Activated T-helper 1 cell treated with anti-CD3 and anti-CD28 coated beads, Interleukin-12 subunit alpha, Interleukin-12 subunit beta, Interleukin-2, Interleukin-4 antibody, amounts not matched to agents 30 ng/mL and 10 ng/mL and 1 ng/mL, durations not matched to agents 14 hours and 24 hours and 36 hours (primary cell): ENCODE measurements at places on chromosomes 16 and 17.

DNA sequence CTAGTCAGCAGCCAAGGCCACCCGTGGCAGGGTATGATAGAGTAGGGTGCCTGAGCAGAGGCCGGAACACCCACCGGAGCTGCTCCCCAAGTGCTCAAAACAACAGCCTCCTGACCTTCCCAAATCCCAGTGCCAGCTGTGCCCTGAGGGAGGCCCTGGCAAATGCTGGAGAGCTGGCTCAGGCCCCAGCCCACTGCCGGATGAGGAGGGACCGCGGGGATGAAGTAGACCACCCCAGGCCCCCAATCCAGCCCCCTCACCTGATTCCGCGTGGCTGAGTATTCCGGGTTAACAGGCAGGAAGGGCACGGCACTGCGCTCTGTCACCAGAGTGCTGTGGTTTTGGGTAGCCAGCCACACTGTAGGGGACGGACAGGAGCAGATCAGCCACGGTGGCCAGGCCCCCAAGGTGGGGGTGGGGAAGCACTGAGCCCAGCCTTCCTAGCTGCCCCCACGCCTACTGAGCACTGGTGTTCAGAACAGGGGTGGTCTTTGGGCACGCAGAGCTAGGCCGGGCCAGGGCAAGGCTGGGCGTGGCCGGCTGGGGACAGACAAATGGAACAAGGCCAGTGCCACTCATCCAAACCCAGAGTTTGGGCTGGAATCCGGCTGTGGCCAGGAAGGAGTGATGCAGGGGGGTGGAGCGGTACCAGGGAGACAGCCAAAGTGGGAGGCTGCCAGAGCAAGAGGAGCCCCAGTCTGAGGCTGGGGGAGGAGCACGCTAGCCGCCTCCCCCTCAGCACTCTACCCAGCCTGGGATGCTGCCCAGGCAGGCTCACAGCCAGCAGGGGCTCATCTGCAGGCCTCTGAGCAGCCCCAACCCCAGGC lies 9.1 kb downstream of the TP53I13 start:
- DNase-seq: no peak
- H3K4me1 ChIP-seq: peaks cover 8% of the 10 kb centered on the region
- no peaks in the 10 kb centered on the region for H3K27me3 ChIP-seq
- H3K36me3 ChIP-seq: peaks cover 45% of the 10 kb centered on the region
- no peak overlapping the region for H3K27ac ChIP-seq

DNA sequence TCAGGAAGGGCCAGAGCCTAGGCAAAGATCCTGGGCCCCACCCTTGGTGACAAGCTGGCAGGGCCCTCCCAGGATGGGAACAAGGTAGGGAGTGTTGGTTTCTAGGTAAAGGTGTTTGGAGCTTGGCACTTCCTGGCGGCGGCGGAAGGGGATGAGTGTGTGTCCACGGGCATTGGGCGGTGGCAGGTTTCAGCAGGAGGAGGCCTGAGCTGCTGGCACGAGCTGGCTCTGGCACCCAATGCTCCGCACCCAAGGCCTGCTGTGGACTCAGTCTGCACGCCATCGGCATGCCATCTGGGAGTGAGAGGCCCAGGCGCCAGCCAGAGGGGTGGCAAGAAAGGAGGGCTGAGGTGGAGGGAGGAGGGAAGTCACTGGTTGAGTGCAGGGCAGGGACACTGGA lies 46.9 kb upstream of the TAC4 start:
- peaks cover 60% of the 10 kb centered on the region for H3K27me3 ChIP-seq
- no peak for DNase-seq
- no peak overlapping the region for H3K4me3 ChIP-seq

DNA sequence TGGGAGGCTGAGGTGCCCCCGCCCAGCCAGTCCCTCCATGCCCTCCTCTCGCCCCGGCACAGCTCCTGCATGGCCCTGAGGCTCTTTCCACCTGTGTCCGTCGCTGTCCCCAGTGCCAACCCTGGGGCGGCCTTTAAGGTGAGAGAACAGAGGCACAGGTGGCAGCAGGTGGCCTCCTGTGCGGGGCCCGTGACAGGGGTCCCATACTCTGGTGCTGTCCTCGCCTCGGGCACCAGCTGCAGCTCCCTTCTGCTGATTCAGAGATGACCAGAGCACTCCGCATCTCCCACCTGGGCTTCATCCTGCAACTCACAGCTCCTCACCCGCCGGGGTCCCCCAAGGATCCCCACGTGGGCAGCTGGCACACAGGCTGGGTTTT lies 8.0 kb downstream of the PRSS27 start:
- no peaks in the 10 kb centered on the region for H3K4me1 ChIP-seq
- no peak overlapping the region for H3K27ac ChIP-seq
- DNase-seq: no peak
- no peak overlapping the region for H3K4me3 ChIP-seq
- H3K36me3 ChIP-seq: peaks cover 3% of the 10 kb centered on the region
- H3K27me3 ChIP-seq: peaks cover 3% of the 10 kb centered on the region

DNA sequence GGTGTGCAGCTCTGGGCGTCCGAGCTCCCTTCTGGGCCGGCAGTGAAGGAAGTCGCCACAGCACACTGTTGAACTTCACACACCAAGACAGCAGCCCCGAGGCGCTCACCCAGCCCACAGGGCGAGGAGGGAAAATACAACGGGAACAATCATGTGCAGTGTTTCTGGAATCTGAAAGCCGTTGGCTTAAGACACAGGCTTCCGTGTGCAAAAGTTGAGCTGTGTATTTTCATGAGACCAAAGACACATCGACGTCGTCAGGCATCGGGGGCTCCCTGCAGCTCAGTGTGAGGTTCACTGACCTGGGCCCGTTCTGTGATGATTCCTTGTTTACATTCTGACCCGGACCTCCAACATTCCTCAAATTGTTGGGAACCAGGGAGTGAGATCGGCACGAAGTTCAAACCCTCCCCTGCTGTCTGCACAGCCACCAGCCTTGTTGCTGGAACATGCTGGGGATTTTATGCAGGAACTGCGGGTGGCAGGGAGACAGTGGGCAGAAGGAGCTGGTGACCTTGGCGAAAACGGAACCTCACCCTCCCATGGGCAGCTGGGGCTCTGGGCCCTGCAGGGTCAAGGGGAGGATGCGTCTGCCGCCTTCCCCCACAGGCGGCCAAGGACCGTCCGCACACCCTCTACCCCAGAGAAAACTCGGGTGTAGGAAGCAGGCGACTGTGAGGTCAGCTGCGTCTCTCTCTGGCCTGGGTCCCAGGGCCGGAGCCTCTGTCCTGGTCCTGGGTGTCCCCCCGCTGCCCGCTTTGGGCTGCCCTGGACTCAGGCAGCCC lies 72.2 kb downstream of the METRNL start:
- peaks cover 31% of the 10 kb centered on the region for H3K4me1 ChIP-seq
- H3K27me3 ChIP-seq: peaks cover 8% of the 10 kb centered on the region
- no peak overlapping the region for H3K27ac ChIP-seq
- no peak for DNase-seq
- no peaks in the 10 kb centered on the region for H3K36me3 ChIP-seq
- no peak overlapping the region for H3K4me3 ChIP-seq

GRCh38 chr17:4246674-4247073 lies 17.1 kb downstream of the ANKFY1 start:
- H3K4me3 ChIP-seq: no peak overlapping the region
- no peak overlapping the region for H3K27ac ChIP-seq
- H3K27me3 ChIP-seq: no peaks in the 10 kb centered on the region
- H3K36me3 ChIP-seq: peaks cover 19% of the 10 kb centered on the region
- peaks cover 50% of the 10 kb centered on the region for H3K4me1 ChIP-seq
- DNase-seq: no peak

- H3K36me3 ChIP-seq: no peaks in the 10 kb centered on the region
- H3K4me1 ChIP-seq: no peaks in the 10 kb centered on the region
These were observed 368.4 kb upstream of the CDH11 start for GRCh38 chr16:65490286-65490685.

DNA sequence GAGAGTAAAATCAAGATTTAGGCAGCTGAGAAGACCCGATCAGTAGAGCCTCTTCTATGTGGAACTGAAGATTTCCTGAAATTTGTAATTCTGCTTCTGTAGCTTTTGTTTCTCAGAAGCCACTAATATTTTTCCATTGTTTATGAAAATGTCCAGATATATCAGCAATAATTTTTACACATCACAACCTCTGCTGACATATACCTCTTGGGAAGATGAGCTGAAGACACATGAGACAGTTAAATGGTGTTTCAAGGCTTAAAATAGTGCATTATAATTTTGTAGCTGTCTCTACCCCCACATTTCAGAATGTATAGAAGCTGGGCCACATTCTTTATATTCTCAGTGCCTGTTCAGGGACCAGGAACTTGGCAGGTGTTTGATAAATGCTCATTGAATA lies 320.6 kb downstream of the HS3ST4 start:
- DNase-seq: no peak
- no peak overlapping the region for H3K27ac ChIP-seq
- no peak overlapping the region for H3K4me3 ChIP-seq
- no peaks in the 10 kb centered on the region for H3K27me3 ChIP-seq

DNA sequence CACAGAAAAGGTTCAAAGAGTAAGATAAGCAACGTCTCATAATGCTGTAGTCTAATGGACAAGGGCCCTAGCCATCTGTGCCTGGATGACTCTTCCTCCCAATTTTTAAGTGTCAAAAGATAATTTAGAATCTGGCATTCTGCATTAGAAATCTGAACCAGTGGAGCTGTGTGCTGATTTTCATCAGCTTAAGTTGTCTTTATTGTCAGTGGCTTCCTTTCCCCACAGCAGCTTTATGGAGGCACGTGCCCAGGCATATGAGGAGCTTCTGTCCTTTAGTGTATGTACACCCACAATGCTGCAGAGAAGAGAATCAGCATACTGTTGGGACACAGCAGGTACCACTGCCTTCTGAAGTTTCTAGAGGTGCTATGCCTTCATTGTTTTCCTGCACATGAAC lies 37.9 kb downstream of the HEATR6 start:
- no peak overlapping the region for H3K4me3 ChIP-seq
- no peak for DNase-seq
- peaks cover 27% of the 10 kb centered on the region for H3K36me3 ChIP-seq
- peaks cover 10% of the 10 kb centered on the region for H3K27me3 ChIP-seq
- H3K4me1 ChIP-seq: peaks cover 6% of the 10 kb centered on the region

GRCh38 chr17:33950061-33950460 lies 305.0 kb upstream of the CCL2 start:
- no peaks in the 10 kb centered on the region for H3K36me3 ChIP-seq
- DNase-seq: no peak
- no peak overlapping the region for H3K4me3 ChIP-seq
- no peak overlapping the region for H3K27ac ChIP-seq
- H3K4me1 ChIP-seq: no peaks in the 10 kb centered on the region

DNA sequence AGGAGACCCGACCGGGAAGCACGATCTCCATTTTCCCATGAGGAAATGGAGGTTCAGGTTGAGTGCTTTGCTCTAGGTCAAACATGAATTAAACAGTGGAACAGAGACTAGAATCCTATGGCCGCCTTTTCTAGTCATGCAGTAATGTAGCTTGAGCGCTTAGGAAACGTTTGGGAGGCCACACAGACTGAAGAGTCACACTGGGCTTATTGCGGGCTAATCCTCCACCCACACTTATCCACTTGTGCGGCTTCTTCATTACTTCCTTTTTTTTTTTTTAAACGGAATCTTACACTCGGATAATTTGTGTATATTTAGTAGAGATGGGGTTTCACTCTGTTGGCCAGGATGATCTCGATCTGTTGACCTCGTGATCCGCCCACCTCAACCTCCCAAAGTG lies 26.0 kb downstream of the CACNG3 start:
- H3K27me3 ChIP-seq: peaks cover 2% of the 10 kb centered on the region
- no peak for DNase-seq
- H3K27ac ChIP-seq: no peak overlapping the region
- H3K36me3 ChIP-seq: no peaks in the 10 kb centered on the region
- H3K4me3 ChIP-seq: no peak overlapping the region
- no peaks in the 10 kb centered on the region for H3K4me1 ChIP-seq

- no peak overlapping the region for H3K4me3 ChIP-seq
- H3K4me1 ChIP-seq: peaks cover 16% of the 10 kb centered on the region
- peaks cover 2% of the 10 kb centered on the region for H3K27me3 ChIP-seq
- no peak overlapping the region for H3K27ac ChIP-seq
These were observed 36.0 kb downstream of the IL21R start for GRCh38 chr16:27437946-27438345.

- H3K4me1 ChIP-seq: no peaks in the 10 kb centered on the region
- no peak for DNase-seq
- peaks cover 5% of the 10 kb centered on the region for H3K27me3 ChIP-seq
- H3K4me3 ChIP-seq: no peak overlapping the region
- H3K27ac ChIP-seq: no peak overlapping the region
- H3K36me3 ChIP-seq: no peaks in the 10 kb centered on the region
These were observed 16.7 kb downstream of the IL34 start for GRCh38 chr16:70662991-70663523.

DNA sequence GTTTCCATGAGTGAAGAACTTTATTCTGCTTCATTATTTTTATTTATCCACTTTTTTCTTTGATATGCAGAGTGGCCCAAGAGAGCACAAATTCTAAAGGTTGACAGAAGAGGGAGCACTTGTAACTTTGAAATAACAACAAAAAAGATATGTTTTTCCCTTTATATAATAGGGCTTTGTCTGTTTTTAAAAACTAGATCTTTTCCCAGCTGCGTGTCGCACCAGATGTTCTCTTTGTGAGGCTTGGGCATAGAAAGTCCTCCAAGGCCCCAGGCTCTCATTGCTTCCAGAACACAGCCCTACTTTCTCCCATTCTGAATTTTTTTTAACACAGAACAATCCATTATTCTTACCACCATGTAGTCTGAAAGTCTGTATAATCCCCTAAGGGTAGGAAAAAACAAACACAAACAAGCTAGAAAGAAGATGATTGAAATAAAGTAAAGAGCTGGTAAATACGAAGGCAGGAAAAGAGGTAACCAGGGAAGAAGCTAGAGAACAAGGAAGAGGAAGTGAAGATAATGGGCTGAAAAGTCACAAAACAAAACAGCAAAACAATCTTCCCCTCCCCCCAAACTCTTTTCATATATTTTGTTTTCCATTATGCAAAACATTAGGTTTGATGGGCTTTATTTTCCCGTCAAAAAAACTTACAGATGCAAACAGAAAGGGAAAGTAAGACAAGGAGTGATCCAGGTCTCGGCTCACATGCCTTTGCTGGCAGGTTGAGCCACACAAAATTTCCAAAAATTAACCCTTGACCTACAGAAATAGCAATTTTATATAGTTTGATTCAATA lies 160.4 kb downstream of the ABCA8 start:
- H3K4me3 ChIP-seq: peak overlapping the region; percentile 8
- H3K27me3 ChIP-seq: peaks cover 22% of the 10 kb centered on the region
- no peak for DNase-seq
- peaks cover 12% of the 10 kb centered on the region for H3K4me1 ChIP-seq

DNA sequence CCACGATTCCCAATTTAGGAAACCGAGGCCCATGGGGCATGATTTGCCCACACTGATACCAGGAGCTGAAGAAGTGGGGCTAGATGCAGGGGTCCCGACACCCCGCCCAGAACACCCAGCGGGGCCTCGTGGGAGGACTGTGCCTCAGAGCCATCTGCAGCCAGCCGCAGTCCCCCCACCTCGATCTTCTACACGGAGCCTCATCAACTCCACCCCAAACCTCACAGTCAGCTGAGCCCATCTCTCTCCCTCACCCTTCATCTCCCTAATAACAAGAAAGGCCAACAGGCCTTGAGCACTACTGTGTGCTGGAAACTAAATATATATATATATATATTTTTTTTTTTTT lies 4.2 kb downstream of the ITGAE start:
- peaks cover 3% of the 10 kb centered on the region for H3K36me3 ChIP-seq
- H3K4me3 ChIP-seq: no peak overlapping the region
- peaks cover 27% of the 10 kb centered on the region for H3K4me1 ChIP-seq

- H3K4me1 ChIP-seq: peaks cover 3% of the 10 kb centered on the region
- H3K27me3 ChIP-seq: no peaks in the 10 kb centered on the region
- no peak for DNase-seq
- H3K27ac ChIP-seq: no peak overlapping the region
These were observed 18.5 kb downstream of the DEXI start for GRCh38 chr16:10923650-10924214.

- H3K27me3 ChIP-seq: peaks cover 9% of the 10 kb centered on the region
- no peaks in the 10 kb centered on the region for H3K4me1 ChIP-seq
These were observed 854 bp upstream of the SSTR5 start for GRCh38 chr16:1071561-1072225.
